ENCODE measurements at places on chromosomes 7 and 10.

- no peak for DNase-seq
These were observed 35.7 kb downstream of the NAPEPLD start for GRCh38 chr7:103113164-103113563.

GRCh38 chr7:24477398-24478136 is 95.7 kb upstream of the PALS2 start:
- no peak for DNase-seq

- DNase-seq, result no peak
These were observed 80.9 kb upstream of the VWC2 start for GRCh38 chr7:49692516-49692915.

GRCh38 chr7:70741666-70742065 is 390.3 kb upstream of the GALNT17 start:
- no peak for DNase-seq

DNA sequence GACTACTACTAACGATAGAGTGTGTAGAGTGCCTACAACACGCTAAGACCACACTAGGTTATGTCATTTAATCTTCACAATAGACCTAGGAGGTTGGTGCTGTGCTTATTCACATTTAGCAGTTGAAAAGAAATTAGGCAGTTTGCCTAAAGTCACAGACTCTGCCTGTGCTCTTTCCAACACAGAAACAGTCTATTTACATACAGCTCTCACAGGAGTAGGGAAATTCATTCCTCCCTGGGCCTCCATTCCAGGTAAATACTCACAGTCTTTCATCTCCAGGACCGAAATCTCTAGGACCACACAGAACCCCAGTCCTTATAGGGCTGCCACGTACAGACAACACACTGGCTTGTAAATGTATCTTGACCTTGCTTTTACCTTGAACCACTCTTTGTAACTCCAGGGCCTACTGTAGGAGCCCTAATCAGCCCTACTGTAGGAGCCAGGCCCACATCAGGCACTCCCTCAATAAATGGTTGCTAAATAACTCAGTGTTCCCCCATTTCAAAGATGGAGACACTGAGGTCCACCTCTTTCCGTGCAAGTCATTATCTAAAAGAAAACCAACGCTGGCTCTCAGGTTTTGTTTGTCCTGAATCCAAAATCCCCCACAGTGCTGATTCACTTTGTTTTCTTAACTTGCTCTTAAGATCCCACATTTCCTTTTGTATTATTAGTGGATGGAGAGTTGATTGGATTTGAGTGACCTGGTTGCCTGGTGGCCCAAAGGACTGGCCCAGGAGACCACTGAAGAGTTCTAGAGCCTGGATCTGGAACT is 146.9 kb downstream of the KCNMA1 start:
- DNase-seq, result no peak

DNA sequence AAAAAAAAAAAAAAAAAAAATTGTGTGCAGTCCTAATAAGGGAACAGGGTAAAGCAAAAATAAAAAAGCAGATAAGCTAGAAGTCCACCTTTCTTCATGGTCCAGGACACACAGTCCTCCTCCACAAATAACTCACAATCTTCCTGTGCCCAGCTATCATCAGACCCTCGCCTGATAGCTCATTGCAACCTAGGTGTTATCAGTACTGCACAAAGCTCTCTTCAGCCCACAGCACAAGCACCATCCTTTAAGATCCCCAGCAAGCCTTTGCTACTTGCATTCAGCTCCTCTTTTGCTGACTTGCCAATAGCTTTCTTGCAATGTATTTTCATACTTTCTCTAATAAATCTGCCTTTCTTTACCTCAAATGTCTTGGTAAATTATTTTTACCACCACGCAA is 5.0 kb downstream of the NDUFA5 start:
- no peak for DNase-seq

- no peak for DNase-seq
These were observed 223.8 kb downstream of the PLXDC2 start for GRCh38 chr10:20040012-20040411.

DNA sequence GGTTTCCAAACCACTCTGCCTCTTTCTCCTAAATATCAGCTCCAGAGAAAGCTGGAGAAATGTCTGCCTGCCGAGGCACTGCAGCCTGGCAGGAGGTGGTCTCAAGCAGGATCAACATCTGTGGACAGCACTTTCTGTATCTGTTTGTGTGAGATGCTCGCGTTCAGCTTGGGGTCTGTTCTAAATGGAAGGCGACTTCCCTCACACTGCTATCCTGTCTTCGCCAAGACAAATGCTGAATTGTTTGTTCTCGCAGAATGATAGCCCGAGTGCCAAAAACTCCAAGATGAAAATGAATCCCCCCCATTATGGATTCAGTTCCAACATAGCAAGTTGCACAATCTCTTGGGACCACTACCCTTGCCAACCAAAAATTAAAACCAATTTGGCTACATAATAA is 72.2 kb upstream of the PALS2 start:
- DNase-seq, result no peak

- no peak for DNase-seq
These were observed 211.9 kb upstream of the ETV1 start for GRCh38 chr7:14201353-14201752.

- no peak for DNase-seq
These were observed 5.5 kb downstream of the LFNG start for GRCh38 chr7:2524808-2525657.

GRCh38 chr7:105013221-105013815 is 687 bp upstream of the KMT2E start:
- peak; percentile 59 for DNase-seq
